Natural killer cell (primary cell): ENCODE measurements at places on chromosomes 11 and 22.
A peak's percentile ranks its signal among the peaks of the same experiment; 100 is the strongest.

GRCh38 chr11:406796-407650 is 7.8 kb downstream of the SIGIRR start:
- DNase-seq, result peak; percentile 98

GRCh38 chr11:79274636-79275331 is 166.0 kb downstream of the TENM4 start:
- DNase-seq, result no peak

DNA sequence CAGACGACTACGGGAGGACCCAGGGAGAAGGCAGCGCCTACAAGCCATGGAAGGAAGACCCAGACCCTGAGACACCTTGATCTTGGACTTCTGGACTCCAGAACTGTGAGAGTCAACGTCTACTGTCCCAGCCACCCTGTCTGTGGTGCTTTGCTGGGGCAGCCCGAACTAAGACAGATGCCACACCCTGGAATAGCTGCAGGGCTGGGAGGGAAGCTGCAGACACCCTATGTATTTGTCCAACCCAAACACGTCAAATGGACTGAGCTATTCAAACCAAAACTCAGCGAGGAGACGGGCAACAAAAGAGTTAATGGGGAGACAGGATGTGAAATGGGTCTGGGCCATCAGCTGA is 169.3 kb downstream of the CTTN start:
- no peak for DNase-seq

GRCh38 chr11:77001613-77002012 is 32.6 kb upstream of the B3GNT6 start:
- no peak for DNase-seq

GRCh38 chr11:20353829-20354434 is 9.6 kb upstream of the HTATIP2 start:
- peak; percentile 62 for DNase-seq

GRCh38 chr11:66546966-66547661 is 411 bp downstream of the ACTN3 start:
- DNase-seq, result peak; percentile 20

- DNase-seq, result no peak
These were observed 13.7 kb upstream of the RAB38 start for GRCh38 chr11:88188932-88189253.
